Type B pancreatic cell (in vitro differentiated cells): ENCODE measurements at places on chromosomes 6 and 20. TPM values are rescaled to one million over a fixed set of nuclear protein-coding genes. Genes with fewer than 3 reads are reported as not detected.

DNA sequence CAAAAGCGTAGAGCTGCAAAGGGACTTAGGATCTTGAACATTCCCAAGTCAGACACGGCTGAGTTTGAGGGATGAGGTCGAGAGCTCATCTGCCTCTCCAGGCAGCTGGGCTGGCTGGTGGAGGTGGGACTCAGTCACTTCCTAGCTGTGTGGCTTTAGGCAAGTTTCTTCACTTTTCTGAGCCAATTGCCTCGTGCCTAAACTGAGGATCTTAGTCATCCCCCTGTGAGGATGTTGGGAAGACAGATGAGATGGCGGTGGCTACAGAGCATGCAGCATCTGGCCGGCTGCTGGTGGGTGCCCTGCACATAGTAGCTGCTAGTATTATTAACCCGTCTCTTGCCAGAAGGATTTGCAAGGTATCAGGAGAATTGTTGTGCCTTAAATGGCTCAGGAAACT, 27.5 kb downstream of the TFAP2C start:
- H3K4me3 ChIP-seq, result no peak overlapping the region
- no peak for DNase-seq
- no peaks in the 10 kb centered on the region for H3K4me1 ChIP-seq
- no peak overlapping the region for H3K27ac ChIP-seq

GRCh38 chr6:29528988-29529560, 30.5 kb downstream of the UBD start:
- no peak overlapping the region for H3K27ac ChIP-seq
- no peak for DNase-seq
- no peaks in the 10 kb centered on the region for H3K36me3 ChIP-seq
- H3K4me3 ChIP-seq, result no peak overlapping the region
- H3K27me3 ChIP-seq, result peaks cover 15% of the 10 kb centered on the region
- no peaks in the 10 kb centered on the region for H3K4me1 ChIP-seq

- no peak overlapping the region for H3K4me3 ChIP-seq
- no peaks in the 10 kb centered on the region for H3K4me1 ChIP-seq
- H3K36me3 ChIP-seq, result no peaks in the 10 kb centered on the region
Measured at GRCh38 chr6:67591910-67592309, 1043.2 kb upstream of the ADGRB3 start.

- no peaks in the 10 kb centered on the region for H3K36me3 ChIP-seq
- H3K4me1 ChIP-seq, result no peaks in the 10 kb centered on the region
- no peaks in the 10 kb centered on the region for H3K27me3 ChIP-seq
Measured at GRCh38 chr6:84093441-84094435, 60.2 kb downstream of the MRAP2 start.

Gene RNF144B
- total RNA-seq, result 10.8 and 19.4 TPM in 2 replicates

Gene RNASET2
- 32.3 and 45.5 TPM in 2 replicates for total RNA-seq

Gene PBOV1
- not detected in 2 replicates for total RNA-seq

- peak overlapping the region; percentile 65 for H3K27ac ChIP-seq
- no peaks in the 10 kb centered on the region for H3K27me3 ChIP-seq
- no peaks in the 10 kb centered on the region for H3K36me3 ChIP-seq
- no peak for DNase-seq
Measured at GRCh38 chr20:2130683-2131082, 29.1 kb downstream of the STK35 start.

- no peaks in the 10 kb centered on the region for H3K36me3 ChIP-seq
- no peak overlapping the region for H3K27ac ChIP-seq
- no peaks in the 10 kb centered on the region for H3K27me3 ChIP-seq
- no peak for DNase-seq
- no peak overlapping the region for H3K4me3 ChIP-seq
Measured at GRCh38 chr20:12623870-12624269, 384.9 kb upstream of the SPTLC3 start.

DNA sequence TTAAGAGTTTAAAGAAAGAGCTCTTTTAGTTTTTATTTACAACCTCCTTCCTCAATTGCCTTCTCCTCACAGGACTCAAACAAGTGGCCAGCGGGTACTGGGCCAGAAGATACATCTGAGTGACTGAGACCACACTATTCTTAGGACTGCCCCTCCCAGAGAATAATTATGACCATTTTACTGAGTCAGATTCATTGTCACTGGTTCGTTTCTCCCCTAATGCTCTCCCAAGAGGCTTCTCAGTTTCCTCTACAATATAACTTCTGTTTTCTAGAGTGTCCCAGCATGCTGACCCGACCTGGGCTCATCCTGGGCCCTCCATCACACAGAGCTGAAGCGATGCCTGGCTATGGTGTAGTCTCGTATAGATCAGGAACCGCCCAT, 279.9 kb downstream of the CD83 start:
- no peak overlapping the region for H3K27ac ChIP-seq
- H3K4me1 ChIP-seq, result peaks cover 18% of the 10 kb centered on the region
- H3K36me3 ChIP-seq, result no peaks in the 10 kb centered on the region
- H3K4me3 ChIP-seq, result no peak overlapping the region
- no peak for DNase-seq
- no peaks in the 10 kb centered on the region for H3K27me3 ChIP-seq

DNA sequence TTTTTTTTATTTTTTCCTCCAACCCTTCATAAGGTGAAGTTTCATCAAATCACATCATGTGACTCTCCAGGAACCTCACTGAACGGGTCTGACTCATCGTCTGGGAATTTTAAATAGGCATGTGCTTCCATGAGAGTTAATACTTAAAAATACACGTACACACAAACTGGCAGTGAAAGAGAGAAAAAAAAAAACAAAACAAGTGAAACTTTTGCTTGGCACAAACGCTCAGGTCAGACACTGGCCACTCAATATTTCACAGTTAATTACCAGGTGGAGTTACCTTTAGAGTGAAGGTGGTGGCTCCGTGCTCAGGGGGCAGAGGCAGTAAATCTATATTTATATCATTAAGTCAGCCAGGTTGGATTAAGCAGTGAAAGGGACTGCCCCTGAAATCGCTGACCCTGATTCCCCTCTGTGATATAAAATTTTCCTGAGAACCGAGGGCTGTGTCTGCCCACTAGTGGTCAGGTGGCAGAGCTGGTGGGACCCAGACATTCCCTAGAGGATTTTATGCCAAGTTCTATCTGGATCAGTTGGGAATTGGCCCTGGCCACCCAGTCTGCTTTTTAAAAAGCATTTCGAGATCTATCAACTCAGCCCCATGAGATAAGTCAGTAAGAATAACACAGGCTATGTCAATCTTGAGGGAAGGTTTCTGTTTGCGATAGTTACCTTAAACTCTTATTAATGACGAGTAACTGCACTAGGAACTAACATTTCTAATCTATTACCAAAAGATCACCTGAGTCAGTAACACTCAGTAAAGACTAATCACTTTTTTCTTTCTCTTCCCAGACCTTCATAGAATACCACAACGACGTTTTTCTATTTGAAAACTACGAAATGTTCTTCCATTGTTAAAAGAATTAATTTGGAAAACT, 259.1 kb downstream of the HDGFL1 start:
- DNase-seq, result no peak
- H3K27me3 ChIP-seq, result no peaks in the 10 kb centered on the region
- H3K27ac ChIP-seq, result peak overlapping the region; percentile 76
- H3K4me1 ChIP-seq, result peaks cover 25% of the 10 kb centered on the region
- peak overlapping the region; percentile 37 for H3K4me3 ChIP-seq

Gene TCF15
- total RNA-seq, result 0.94 TPM in 1 of 2 replicates, not detected in the other

- H3K36me3 ChIP-seq, result no peaks in the 10 kb centered on the region
- no peaks in the 10 kb centered on the region for H3K27me3 ChIP-seq
- H3K27ac ChIP-seq, result no peak overlapping the region
- peaks cover 48% of the 10 kb centered on the region for H3K4me1 ChIP-seq
Measured at GRCh38 chr6:21133901-21134300, 459.6 kb upstream of the SOX4 start.

DNA sequence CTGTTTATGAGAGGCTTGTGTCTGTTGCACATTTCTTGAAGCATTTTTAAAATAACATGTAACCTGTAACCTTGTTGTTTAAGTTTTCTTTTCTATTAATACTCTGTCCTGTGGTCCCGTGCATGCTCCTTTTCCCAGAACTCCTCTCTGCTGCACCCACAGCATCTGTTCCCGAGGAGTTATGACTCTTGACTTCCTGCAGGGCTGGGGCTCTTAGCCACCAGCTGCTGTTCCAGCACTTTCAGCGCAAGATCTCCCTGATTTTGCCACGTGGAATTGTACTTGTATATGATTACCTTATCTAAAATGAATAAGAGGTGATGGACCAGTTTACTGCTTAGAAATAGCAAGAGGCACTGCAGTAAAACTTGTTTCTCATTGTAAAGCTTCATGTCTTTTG, 150.6 kb downstream of the QKI start:
- H3K4me3 ChIP-seq, result no peak overlapping the region
- no peak for DNase-seq
- no peaks in the 10 kb centered on the region for H3K27me3 ChIP-seq
- peaks cover 35% of the 10 kb centered on the region for H3K36me3 ChIP-seq
- no peak overlapping the region for H3K27ac ChIP-seq
- H3K4me1 ChIP-seq, result no peaks in the 10 kb centered on the region

Gene SIRPB2
- total RNA-seq, result not detected in 2 replicates

Gene TMEM14C
- total RNA-seq, result 87.5 and 103 TPM in 2 replicates

Gene SPATA25
- total RNA-seq, result 2.6 and 4.2 TPM in 2 replicates

DNA sequence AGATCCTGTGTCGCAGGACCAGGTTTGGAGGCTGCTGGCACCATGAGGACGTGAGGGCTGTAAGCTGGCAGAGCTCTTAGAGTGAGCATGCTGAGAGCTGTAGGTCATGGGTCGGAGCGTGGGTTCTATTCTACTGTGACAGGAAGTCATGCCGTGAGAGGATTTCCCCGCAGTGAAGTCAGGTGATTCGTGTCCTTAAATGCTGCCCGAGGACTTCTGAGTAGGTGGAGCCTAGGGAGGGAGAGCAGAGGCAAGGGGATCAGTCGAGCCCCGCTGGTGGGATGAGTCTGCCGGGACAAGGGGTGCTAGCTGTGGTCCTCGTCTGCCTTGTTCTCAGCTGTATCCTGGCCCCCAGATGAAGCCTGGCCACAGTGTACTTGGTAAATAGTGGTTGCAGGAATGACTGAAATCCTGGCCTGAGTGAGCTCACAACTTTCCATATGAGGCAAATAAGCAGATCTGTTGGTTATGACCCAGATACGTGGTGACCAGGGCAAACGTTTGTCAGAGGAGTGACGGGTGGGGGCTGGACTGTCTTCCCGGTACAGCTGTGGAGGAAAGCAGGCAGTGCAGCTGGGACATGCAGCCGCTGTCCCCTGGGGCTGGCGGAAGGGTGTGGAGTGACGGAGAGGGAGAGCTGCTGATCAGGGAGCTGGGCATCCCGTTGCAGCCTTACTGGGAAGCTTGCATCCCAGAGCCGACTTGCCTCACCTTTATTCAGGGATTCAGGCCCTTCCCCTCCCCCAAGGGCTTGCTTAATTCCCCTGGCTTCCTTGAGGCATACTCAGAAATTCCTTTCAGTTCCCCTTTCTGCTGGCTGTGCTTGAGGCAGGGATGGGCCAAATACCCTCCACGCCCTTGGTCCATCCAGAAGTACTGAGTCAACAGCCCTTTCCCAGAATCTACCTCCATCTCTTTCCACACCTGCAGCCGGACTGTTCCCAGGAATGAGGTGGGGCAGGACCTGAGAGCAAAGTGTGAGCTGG, 250.9 kb upstream of the RREB1 start:
- peak overlapping the region; percentile 63 for H3K4me3 ChIP-seq
- peaks cover 15% of the 10 kb centered on the region for H3K4me1 ChIP-seq
- no peak for DNase-seq
